ENCODE measurements at places on chromosomes 11 and 22. TPM values are rescaled to one million over a fixed set of nuclear protein-coding genes. Genes with fewer than 3 reads are reported as not detected.

The SAA1 gene
- not detected for total RNA-seq

DNA sequence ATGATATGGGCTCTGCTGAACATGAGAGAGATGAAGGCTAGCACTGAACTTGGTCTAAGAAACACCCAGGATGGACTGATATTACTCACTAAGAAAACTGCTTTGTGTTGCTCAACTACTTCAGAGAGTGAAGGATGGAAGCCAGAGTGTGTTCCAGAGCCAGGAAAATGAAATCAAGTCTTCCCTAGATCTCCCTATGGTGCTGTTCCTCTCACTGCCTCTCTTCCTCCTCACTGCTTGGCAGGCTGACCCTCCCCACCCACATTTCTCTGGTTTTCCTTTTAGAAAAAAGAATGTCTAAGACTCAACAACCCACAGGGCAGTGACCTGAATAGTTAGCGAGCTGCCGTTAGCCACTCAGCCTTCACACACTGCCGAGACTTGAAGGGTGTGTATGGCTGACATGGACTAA lies 65.6 kb downstream of the CCDC81 start:
- DNase-seq = no peak

DNA sequence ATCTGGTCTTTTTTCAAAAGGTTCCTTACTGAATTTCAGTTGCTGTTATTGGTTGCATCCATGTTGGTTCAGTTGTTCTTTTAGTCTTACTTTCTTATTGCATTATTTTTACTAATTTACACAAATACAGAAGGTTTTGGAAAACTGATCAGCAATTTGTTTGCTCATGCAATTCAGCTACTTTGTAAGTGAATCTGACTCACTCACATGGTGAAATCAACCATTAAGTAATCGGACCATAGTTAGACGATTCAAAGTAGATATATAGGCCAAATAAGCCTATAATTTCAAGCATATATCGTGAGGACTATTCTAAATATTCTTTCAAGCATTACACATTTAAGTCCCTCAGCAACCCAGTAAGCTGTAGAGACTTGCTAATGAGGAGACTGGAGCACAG lies 41.7 kb downstream of the CCDC83 start:
- DNase-seq = no peak

The OR4A16 gene
- total RNA-seq = not detected

DNA sequence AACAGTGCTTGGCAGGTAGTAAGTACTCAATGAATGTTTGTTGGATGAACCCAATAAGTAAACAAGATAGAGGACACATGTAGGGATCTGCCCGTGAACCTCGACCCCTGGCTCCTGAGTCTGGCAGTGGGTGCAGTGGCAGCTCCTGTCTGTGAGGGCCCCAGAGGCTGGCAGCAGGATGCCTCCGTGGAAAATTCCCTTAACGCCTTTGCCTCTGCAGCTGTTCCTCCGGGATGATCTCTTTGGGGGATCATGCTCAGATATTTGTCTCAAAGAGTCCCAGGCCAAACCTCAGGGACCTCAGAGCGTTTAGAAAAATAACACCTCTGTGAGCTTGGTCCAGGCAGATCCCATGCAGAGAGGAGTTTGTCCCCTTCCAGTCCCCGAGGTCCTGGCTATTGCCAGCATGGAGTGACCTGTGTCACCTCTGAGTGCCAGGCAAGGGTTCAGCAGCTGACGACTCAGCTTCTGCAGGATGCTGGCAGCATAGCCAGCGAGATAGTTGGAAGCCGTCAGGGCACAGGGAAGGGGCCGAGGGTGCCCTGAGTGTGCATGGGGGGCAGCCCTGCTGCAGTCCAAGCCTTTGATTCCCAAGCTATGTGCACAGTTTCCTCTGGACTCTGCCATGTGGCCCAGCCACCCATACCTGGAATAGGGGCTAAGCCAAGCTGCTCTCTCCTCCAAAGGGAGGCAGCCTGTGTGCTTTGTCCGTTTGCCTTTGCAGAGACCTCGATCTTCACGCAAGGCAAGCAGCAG lies 613 bp upstream of the MCHR1 start:
- DNase-seq = no peak

The MS4A5 gene
- not detected for total RNA-seq

- DNase-seq = no peak
Observed at GRCh38 chr22:43722444-43722843, 89.7 kb downstream of the EFCAB6 start.

DNA sequence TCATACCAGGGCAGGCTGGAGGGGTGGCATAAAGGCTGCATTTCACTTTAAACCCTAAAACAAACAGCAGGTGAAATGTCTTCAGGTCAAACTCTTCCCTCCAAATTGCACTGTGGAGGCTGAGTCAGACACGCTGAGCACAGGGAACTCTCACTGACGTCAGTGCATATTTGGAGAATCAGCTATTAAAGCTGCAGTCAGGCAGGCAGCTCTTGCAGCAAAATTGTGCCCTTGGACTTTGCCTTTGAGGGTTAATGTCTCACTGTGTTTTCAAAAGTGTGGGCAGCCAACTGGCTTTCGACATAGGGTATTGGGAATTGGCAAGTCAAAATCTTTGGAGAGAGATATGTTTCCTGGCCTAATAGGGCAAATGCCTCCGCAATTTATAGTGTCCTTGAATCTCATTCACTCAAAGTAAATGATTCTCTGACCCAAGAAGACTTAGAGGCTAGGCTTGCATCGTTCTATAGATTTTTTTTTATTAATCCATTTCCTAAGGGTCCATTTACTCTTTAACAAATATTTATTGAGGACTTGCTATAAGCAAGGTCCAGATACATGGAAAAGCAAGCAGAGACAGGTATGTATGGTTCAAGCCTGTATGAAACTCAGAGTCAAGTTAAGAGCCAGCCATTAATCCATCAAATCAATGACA lies 27.7 kb upstream of the SMCO4 start:
- DNase-seq = no peak

DNA sequence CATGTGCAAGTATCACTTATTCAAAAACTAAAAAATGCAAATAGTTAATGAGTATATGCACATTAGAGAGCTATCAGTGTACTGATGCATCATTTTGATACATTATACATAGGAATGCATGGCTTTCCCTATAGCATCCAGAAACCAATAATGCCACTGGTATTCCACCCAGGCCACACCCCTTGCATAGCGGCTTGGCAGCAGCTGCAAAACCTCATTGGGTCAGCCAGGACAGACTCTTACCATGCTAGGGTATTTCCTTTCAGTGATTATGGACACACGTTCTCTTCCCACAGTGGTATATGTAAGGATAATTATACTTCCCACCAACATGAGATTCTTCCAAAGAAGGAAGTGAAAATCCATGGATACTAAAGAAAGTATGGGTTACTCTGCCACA lies 145.9 kb upstream of the PITPNB start:
- no peak for DNase-seq

- no peak for DNase-seq
Observed at GRCh38 chr11:83006877-83007330, 64.8 kb downstream of the RAB30 start.

DNA sequence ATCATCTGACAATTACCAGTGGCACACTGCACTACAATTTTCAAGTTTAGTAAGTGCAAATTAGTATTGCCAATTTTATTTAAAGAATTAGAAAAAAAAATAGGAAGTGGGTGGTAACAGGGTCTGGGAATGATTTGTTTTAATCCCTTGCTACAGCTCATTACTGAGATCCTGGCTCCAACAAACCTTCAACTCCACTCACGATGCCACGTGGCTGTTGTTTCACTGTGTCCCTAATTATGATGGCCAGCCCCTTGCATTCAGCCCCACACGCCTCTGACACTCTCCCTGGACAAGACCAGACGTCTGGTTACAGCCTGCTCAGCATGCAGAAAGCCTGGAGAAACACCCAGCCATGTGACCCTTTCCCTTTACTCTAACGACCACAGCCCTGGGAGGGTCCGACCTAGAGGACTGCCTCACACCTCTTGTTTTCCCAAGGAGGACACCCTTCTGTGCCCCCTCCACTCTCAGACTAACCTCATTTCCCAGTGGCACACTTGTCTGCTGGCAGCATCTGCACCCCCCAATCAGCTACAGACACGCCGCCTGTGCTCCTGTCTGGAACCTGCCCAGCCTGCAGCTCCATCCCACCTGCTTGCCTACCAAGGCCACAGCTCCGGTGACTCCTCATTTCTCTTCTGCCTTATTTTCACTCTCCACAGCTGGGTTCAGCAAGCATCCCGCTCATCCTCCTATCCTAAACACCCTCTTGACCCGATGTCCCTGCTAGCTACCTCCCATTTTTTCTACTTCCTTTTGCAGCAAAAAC lies 18.5 kb upstream of the SLC25A1 start:
- no peak for DNase-seq

- DNase-seq = no peak
Observed at GRCh38 chr11:5042091-5042490, 4.2 kb upstream of the OR52J3 start.

The ADAMTS15 gene
- total RNA-seq = 0.08 TPM

The GUCY1A2 gene
- total RNA-seq = not detected

The TOLLIP gene
- 27.1 TPM for total RNA-seq

GRCh38 chr11:122664188-122664587 lies 8.7 kb downstream of the UBASH3B start:
- no peak for DNase-seq

The ZP1 gene
- not detected for total RNA-seq

The ST14 gene
- total RNA-seq = not detected

- no peak for DNase-seq
Observed at GRCh38 chr11:26321516-26321915, 10.4 kb upstream of the ANO3 start.

DNA sequence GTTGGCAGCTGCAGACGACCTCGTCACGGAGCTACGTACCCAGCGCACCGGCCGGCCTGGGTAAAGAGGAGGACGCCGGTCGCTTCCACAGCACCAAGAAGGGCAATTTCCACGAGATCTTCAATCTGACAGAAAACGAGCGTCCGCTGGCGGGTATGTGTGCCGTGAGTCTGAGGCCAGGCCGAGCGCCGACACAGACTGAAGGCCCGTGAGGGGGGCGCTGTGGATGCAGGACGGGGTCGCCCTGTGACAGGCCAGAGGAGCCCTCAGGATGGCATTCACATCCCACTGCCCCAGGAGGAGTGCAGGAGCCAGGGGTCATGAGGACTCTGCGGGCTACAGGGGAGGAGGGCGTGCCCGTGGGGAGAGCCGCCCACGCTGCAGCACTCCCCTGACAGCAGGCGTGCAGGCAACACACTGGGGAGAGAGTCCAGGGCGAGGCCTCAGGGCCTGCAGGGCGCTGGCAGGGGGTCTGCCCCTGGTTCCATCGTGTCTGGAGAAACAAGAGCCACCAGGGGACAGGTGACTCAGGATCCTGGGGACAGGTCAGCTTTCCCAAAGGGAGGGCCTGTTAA lies 53.6 kb downstream of the GRAMD4 start:
- DNase-seq = peak; percentile 25

The KRTAP5-7 gene
- total RNA-seq = not detected

DNA sequence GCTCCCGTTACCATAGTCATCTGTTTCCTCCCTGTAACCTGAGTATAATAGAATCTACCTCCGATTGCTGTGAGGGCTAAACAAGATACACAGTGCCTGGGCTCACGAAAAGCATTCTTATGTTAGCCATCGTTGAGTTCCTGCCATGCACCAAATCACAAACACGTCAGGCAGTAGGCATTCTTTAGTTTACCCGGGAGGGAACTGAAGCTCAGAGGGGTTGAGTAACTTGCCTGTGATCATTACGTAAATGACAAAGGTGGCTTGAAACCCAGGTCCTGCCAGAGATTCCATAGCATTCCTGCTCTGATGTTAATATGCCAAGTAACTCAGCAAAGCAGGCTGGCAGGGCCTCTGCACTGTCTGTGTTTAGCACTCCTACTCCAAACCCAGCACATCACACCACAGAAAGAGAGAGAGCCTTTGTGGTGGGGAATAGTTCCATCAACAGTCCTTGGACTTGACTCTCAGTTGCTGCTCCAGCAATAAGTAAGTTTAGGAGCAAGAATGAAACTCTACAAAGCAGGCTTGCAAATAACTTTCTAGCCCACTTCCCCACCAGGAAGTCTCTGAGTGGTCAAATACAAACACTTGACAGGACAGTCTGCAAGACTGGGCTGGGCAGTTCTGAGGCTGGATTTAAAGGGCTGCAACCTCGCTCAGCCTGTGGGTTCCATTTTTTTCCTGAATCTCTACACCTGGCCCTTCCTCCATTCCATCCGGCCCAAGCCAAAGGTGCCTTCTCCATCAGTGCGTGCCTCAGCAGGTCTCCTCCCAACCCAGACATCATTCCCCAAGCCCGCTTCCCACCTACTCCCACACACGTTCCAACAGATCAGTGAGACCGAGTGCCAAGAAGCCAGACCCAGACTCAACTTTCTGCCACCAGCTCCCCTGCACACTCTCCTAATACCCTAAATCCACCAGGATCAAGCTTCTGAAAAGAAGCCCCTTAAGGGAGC lies 1.1 kb downstream of the SCN2B start:
- DNase-seq = no peak

- DNase-seq = no peak
Observed at GRCh38 chr11:133552938-133553337, 20.6 kb upstream of the OPCML start.

GRCh38 chr11:63745304-63746170 lies 23.0 kb downstream of the ZFTA start:
- no peak for DNase-seq

The CCDC81 gene
- total RNA-seq = 0.42 TPM

GRCh38 chr11:118881228-118881627 lies 2.5 kb upstream of the CXCR5 start:
- no peak for DNase-seq

DNA sequence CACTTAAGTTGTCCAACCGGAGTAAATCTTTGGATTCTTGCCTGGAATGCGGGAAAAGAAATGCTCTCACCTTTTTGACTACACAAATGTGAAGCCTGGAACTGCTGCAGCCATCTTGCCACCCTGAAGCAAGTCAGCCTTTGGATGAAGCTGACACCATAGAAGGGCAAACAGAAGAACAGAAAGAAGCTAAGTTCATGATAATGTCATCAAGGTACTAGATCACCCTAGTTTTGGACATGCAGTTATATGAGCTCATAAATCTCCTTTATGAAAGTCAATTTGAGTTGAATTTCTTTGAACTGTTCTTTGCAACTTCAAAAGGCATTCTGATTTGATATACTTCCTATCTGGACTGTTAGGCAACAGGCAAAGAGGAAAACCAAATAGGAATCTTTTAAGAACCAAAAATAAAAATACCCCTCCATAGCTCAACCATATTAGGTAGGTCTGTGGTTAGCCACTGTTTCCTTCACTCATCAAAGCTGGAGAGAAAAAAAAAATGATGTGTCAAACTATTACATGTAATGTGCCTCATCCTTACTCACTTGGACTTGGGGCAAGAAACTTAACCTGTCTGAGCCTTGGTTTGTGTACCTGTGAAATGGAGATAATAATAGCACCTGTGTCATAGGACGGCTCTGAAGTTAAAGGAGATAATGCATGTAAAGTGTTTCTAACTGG lies 91.9 kb downstream of the WT1 start:
- DNase-seq = no peak

DNA sequence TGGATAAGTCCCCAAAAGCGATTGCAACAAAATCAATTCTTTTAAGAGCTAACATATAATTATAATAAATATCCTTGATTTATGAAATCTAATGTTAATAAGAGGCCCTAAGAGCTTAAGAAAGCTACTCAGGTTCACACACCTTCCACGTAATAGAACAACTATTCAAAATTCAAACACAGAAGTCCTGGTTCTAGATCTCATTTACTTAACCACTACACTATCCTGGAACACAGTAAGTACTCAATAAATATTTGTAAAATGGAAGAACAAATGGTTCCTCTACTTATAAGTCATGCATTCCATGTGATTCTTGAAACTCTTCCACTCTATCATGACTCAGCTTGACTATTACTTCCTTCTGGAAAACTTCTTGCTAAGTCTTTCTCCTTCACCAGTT lies 268.2 kb downstream of the FAM181B start:
- DNase-seq = no peak

The SCGB1C1 gene
- total RNA-seq = not detected

The GP1BB gene
- not detected for total RNA-seq
